ENCODE measurements at places on chromosomes 5 and 9. TPM values are rescaled to one million over a fixed set of nuclear protein-coding genes. Genes with fewer than 3 reads are reported as not detected.

The PIP5K1B gene
- total RNA-seq = not detected

The FOXD4 gene
- not detected for total RNA-seq

The SPATA31E1 gene
- not detected for total RNA-seq

DNA sequence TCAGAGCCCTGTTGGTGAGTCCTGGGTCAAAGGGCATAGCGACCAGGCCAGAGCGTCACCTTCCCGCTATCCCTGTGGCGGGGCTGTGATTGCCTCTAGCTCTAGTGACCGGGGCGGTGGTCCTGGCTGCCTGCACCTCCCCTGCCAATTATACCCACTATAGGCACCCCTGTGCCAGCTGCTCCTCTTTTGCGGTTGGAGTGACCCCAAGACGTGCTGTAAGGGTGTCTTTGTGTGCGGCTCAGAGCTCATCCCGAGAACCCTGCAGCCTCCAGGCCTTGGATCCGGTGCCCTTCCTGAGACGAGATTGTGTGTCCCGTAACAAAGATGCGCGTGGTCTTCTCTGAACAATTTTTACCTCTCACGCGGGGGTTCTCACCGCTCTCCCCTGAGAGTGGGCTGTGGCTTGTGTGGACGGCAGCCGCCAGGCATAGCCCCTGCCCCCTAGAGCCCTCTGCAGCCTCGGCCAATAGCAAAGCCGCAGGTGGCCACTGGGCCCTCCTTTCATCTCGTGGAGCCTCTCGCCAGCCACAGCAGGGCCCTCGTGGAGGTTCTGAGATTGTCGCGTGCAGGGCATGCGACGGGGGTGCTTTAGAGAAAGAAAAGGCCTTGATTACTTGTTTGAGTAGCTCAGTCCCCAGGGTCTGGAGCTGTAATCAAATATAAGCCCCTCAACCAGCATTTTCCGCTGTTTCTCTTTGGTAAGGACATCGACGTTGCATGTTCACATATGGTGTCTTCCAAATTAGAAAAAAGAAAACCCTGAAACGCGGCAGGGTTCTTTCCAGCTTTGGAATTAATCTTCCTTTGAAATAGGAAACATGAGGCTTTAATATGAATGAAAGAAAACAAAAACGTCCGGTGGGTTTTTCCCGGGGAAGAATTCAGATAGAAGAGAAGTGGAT, 10.7 kb downstream of the NKD2 start:
- no peak for DNase-seq

DNA sequence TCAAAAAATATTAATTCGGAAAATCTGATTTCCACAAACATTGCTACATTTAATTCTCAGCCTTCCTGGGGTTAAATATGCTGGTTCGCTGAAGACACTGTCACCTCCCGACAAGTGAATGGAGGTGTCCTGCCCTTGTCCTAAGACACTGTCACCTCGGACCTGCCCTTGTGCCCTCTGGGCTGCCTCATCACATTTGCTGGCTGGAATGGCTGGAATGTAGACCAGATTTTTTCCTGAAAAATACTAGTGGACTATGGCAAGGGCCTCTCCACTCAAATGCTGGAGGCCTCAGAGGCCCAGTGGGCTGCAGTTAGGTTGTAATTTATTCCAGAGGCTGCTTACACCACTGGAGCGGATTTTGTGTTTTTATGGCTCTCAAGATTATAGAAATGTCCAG, 28.2 kb downstream of the CACNA1B start:
- DNase-seq = no peak
